Upper lobe of right lung (tissue), 1 donor: ENCODE measurements at places on chromosomes 5 and 9.

- no peak for DNase-seq
These were observed 282.2 kb downstream of the CWC27 start for GRCh38 chr5:65050826-65051498.

DNA sequence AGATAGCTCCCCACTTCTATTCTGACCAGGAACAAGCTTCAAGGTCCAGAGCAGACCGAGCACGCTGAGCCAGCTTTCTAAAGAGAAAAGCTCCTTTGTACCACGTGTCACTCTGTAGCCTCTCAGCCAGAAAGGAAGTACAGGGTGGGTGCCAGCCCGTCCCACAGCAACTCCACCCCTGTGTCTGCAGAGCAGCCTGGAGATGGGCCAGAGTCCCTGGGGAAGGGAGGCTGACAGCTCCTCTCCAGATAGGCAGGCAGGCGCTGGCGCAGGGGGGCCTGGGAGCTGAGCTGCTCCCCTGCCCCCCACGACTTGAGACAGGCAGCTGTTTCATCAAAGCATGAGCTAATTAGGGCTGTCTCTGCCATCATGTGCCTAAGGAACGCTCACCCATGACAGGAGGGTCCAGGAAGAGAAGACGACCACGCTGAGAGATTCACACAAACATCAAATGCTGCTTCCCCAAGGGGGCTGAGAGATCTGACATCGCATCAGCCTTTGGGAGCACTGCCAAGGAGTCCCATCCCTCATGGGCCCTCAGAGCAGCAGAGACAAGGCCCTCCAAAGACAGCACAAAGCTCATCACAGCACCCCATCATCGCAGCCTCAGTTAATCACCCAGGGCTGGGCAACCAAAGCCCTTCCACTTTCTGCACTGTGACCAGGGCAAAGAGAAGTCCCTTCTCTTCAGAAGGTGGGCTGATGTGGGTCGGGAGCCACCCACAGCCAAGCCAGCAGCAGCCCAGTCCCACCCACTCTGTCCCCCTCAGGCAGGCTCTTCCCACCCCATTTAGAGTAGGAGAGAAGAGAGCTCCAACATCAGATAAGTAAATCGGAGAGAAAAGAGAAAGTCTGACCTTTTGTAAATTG lies 78.5 kb upstream of the LRRTM2 start:
- DNase-seq, result peak; percentile 88

- no peak for DNase-seq
These were observed 174.6 kb downstream of the RFK start for GRCh38 chr9:76219560-76220151.

DNA sequence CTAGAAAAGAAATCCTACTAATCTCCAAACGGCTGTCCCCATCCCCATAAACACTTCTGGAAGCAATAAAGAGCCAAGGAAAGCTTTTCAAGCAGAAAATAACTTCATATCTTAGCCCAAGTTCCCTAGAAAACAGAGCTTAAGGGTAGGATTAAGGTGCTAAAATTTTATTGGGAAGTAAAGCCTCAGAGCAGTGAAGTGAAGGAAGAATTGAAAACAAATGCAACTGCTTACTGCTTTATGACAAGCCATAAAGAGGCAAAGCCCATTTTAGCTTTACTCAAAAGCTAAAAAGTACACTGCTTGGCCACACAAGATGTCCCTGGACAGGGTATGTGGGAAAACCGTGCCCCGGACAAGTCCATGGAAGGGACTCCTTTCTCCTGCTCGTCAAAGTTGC lies 59.7 kb downstream of the APTX start:
- no peak for DNase-seq

GRCh38 chr9:129354498-129354897 lies 176.4 kb upstream of the IER5L start:
- no peak for DNase-seq

GRCh38 chr9:104980039-104980654 lies 52.2 kb upstream of the ABCA1 start:
- DNase-seq, result no peak

GRCh38 chr9:132197856-132198550 lies 36.1 kb downstream of the NTNG2 start:
- no peak for DNase-seq

GRCh38 chr9:758146-758545 lies 83.4 kb upstream of the DMRT1 start:
- DNase-seq, result no peak

GRCh38 chr5:151234476-151235238 lies 10.8 kb upstream of the CCDC69 start:
- peak; percentile 90 for DNase-seq

DNA sequence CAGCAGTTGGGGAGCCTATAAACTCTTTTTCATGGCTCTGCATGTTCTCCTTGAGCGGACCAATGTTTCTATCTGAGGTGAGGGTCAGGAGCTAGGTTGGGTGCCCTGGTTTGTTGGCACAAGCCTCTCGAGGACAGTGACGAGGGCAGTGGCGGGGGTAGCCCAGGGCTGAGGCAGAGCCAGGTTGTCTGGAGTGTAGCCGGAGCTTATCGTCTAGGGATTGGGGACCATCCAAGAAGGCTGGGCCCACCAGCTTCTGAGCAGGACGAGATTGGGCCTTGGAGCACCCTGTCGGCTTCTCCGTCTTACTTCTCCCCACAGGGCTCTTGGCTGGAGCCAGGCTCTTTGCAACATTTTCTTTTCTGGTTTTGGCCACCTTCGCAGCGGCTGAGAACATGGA lies 13.2 kb upstream of the CCL21 start:
- DNase-seq, result no peak

DNA sequence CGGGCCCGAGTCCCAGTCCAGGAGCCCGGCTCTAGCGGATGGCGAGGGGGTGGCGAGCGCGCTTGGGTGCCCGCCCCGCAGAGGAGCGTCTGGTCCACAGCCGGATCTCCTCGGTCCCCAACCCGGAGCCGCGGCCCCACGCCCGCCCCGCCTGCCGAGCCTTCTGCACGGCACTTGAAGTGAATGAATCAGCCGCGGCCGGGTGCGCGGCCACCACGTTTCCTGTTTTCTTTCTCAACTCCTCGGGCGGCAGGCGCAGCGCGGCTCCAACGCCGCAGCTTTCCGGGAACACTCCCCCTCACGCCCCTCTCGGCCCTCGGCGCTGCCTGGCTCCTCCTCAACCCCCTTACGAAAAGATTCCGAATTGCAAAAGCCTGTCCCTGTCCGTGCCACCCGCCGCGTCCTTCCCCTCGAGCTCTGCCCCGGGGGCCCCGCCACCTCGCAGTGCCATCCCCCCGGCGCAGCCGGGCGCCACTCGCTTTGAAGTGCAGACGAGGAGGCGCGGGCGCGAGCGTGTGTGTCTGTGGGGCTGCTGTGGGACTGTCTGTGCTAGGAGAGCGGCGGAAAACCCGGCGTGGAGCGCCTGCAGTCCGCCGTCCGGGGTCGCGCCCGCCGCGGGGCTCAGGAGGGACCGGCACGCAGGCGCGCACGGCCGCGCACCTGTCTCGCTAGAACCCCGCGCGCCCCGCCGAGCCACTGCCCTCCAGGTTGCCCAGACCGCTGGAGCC lies 456.6 kb downstream of the RAB3C start:
- peak; percentile 95 for DNase-seq

DNA sequence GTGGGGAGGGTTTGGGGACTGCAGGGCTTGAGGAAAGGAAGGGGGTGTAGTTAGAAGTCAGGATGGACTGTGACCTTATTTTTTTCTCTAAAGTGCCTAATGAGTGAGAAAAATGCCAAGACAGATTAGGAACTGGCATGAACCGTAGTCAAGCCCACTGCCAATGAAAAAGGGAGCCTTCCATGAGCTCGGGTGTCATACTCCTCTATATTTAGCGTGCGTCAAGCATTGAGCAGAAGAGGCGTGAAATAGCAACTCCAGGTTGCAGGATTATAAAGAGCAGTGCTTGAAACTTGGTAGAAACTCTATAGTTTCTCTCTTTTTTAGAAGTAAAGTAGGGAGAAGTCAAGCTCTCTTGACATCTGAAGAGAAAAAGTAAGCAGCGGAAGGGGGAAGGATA lies 1.8 kb downstream of the SGCD start:
- no peak for DNase-seq

- no peak for DNase-seq
These were observed 702.1 kb downstream of the SEMA5A start for GRCh38 chr5:8843771-8844170.

DNA sequence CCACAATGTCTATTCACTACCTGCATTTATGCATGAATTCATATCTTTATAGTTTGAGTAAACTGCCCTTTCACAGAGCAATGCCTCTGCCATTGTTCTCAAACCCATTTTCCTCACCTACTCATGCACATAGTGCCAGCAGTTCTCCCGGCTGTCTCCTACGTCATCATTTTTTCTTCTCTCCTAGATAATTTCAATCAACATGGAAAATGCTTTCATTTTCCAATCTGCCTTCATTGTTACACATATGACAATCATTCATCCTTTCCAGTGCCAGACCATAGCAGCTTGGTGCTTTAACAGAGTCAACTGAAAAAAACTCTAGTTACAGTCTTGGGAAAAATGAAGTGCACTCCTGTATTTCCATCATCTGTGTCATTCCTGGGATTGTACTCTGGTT lies 514.8 kb upstream of the CTNND2 start:
- no peak for DNase-seq

- no peak for DNase-seq
These were observed 8.3 kb downstream of the BHMT2 start for GRCh38 chr5:79077680-79078365.
